ENCODE measurements at places on chromosomes 11 and 22.

DNA sequence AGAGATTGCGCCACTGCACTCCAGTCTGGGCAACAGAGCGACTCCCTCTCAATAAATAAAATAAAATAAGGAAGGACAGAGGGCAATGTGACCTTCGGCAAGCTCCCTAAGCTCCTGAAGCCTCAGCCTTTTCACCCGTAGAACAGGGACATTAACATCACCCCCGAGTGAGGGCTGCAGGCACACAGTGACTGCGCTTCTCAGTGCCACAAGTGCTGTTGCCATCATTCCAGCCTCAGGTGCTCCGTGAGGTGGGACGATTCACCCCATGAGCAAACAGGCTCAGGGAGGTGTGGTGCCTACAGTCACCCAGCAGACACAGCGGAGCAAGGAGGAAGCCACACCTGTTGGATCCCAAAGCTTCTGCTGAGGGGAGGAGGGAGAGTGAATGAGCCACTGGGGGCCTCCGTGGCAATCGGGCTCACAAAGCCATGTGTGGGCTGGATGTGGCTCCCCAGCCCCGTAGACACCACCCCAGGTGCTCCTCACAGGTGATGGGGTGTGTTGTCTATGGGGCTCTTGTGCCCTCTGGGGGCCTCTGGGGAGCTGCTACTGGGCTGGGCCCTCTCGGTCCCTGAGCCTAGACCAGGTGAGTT lies 9.1 kb upstream of the TCF20 start:
- no peak for DNase-seq

DNA sequence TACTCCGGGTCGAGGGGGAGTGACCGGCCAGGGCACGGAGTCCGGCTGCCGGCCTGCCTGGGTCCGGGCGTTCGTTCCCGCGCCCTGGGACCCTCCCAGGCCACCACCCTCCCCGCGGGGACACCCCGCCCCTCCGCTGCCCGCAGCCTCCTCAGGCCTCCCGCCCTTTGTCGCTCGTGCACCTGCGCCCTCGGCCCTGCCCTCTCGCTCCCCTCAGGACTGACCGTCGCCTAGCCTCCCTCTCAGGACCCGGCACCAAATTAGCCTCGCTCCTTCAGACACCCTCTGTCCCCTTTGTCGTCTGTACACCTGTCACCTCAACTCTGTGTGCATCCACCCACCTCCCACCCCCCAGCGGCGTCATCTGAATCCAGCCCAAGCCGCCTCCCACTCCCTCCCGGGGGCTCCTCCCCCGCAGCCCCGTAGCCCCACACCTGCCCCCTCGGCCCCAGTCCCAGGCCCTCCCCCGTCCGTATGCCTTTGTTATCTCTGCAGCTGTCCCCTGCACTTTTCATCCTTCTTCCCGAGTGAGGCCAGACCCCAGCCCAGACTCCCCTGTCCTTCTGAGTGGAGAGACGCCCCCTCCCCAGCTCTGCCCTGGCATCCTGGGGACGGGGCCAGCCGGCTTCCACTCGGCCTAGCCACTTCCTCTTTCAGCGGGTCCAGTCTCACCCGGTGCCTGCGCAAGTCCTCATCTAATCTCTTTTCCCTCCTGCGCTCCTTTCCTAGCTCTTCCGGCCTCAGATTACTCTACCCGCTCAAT lies 643 bp downstream of the TIGD3 start:
- no peak for DNase-seq

DNA sequence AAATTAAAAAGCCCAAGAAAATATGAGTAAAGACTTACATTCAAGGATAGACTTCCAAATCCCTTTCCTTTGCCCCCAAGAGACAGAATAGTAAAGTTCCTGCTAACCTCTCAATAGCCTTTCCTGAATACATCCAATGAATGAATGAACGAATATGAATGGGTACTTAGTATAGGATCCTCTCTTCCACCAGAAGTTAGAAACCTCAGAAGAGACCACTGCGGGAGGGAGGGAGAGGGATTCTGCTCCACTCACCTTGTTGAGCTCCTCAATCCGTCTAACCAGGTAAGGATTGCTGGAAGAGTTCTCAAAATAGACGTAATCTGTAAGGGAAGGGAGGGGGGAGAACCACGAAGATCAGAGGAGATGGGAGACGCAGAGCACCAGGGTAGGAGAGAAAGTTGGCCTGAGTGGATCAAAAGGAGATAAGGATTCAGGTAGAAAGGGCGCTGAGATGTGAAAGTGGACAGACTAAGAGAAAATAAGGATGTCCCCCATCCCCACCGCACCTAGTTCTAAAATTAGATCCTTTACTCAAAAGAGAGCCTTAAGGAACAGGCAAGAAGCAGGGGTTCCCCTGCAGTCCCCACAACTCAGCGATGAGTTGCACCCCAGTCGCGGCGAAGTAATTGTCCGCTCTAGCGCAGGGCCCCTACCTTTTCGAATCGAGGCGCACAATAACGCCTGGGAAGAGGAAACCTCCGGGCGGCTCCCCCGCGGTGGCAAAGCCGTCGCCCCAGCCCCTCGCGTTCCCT lies 1.1 kb downstream of the MTA2 start:
- DNase-seq = no peak

- DNase-seq = no peak
These were observed 4.9 kb downstream of the GP1BB start for GRCh38 chr22:19728271-19728670.

DNA sequence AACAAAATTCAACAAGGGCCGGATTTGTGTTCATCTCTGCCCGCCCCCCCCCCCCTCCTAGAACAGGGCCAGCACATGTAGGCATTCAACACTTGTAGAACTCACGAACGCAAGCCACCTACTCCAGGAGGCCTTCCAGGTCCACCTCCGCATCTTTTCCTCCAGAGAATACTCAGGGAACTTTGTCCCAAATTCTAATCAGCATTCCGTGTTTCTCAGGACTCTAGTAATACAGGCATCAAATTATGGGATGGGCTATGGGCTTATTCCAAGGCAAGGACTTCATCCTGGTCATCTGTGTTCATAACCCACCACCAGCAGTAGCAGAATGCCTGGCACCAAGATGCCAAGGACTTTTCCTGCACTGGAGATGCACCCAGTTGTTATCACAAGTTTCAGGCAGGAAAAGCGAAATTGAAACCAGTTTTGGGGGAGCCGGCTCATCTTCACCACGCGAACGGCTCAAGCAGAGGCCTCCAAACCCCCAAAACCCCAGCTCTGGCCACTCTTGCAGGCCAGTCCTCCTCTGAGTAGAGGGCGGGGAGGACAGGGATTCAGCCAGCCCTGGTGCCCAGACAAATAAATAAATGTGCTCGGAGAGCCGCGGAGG lies 462 bp downstream of the UBE2L6 start:
- DNase-seq = no peak

GRCh38 chr11:70595452-70595851 lies 197.1 kb downstream of the CTTN start:
- DNase-seq = no peak

- no peak for DNase-seq
These were observed 666 bp downstream of the PDGFB start for GRCh38 chr22:39244136-39244495.

DNA sequence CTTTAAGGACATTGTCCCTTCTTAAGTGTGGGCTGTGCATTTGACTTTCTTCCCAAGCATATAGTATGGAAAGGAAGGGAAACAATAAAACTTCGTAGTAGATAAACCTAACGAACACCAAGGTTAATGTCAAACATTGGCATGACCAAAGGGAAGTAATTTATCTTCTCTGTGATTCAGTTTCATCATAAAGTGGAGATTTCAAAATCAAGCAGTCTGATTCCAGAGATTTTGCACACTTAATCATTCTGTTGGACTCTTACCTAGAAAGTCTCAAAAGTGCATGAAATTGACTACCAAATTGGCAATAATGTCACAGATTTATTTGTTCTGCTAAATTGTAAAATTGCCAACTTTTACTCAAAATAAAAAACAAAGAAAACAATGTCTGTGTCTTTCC lies 559.7 kb downstream of the JRKL start:
- DNase-seq = no peak
